Upper lobe of left lung (tissue), 6 donors: ENCODE measurements at places on chromosomes 6 and 20. TPM values are rescaled to one million over a fixed set of nuclear protein-coding genes. Genes with fewer than 3 reads are reported as not detected.

DNA sequence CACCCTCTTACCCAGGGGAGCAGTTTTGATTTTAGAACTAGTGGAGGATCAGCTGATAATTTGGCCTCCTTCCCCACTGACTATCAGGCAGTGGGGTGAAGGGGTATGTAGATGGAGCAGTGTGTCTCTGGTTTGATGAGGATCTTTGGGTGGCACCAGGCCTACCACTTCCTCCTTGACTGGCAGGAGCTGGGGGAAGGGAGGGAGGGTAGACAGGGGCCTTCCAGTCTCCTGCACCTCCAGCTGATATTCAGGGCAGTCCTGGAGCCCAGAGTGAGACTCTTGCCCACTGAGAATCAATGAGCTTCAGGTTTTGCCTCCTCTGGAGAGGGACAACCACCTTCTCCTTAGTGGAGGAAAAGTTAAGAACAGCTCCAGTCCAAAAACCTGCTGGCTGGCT lies 3.2 kb downstream of the DEF6 start:
- DNase-seq = peak; percentile 65
- H3K27me3 ChIP-seq = no peaks in the 10 kb centered on the region
- peaks cover 52% of the 10 kb centered on the region for H3K4me1 ChIP-seq
- H3K36me3 ChIP-seq = no peaks in the 10 kb centered on the region

GRCh38 chr6:111033628-111034289 lies 51.9 kb downstream of the RPF2 start:
- H3K4me1 ChIP-seq = no peaks in the 10 kb centered on the region
- no peak overlapping the region for H3K27ac ChIP-seq
- H3K27me3 ChIP-seq = no peaks in the 10 kb centered on the region
- H3K4me3 ChIP-seq = no peak overlapping the region
- DNase-seq = no peak
- H3K36me3 ChIP-seq = no peaks in the 10 kb centered on the region

The CYB5R4 gene
- 5.2 TPM for total RNA-seq

DNA sequence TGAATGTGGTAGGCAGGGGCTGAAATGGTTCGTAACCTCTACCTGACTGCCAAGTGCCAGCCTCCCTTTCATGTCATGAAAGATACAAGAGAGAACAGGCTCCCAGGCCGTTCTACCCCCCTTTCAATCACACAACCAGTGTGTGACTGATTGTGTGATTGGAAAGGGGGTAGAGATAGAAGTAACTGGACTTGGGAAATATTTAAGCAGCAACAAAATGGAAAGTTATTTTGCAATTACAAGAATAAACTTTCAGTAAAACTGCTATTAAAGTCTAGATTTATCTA lies 20.8 kb downstream of the CYP24A1 start:
- H3K4me1 ChIP-seq = no peaks in the 10 kb centered on the region
- DNase-seq = no peak
- no peaks in the 10 kb centered on the region for H3K36me3 ChIP-seq
- no peak overlapping the region for H3K27ac ChIP-seq
- H3K27me3 ChIP-seq = no peaks in the 10 kb centered on the region

- no peaks in the 10 kb centered on the region for H3K27me3 ChIP-seq
- no peak for DNase-seq
- H3K27ac ChIP-seq = no peak overlapping the region
- no peak overlapping the region for H3K4me3 ChIP-seq
- H3K4me1 ChIP-seq = no peaks in the 10 kb centered on the region
Measured at GRCh38 chr6:66245231-66245630, 538.2 kb upstream of the EYS start.

The VGLL2 gene
- total RNA-seq = not detected

- no peak overlapping the region for H3K27ac ChIP-seq
- no peak for DNase-seq
- no peak overlapping the region for H3K4me3 ChIP-seq
- H3K36me3 ChIP-seq = peaks cover 8% of the 10 kb centered on the region
Measured at GRCh38 chr20:37296371-37296770, 6.9 kb downstream of the MANBAL start.

The PCK1 gene
- total RNA-seq = 0.51 TPM

DNA sequence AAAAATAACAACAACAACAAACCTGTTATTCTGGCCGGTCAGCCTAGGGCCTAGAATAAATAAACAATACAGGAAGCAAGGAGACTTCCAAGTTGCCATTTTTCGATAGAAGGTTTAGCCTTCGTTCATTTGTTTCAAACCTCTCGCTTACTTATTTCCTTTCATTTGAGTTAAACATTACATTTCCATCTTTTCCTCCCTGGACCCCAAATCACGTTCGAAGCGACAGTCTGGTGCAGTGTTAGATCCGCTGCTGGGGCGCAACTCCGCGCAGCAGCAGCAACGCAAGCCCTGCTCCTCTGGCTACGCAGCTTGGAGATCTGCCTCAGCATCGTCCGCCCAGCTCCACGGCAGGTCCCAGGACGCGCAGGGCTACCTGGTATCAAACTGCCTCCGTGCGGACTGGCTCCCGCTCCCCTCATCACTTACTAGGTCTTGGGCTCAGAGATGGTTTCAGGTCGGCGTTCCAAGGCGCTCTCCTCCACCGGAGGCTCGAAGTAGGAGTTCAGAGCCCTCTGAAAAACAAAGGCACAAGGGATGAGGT lies 530 bp downstream of the TDP2 start:
- H3K36me3 ChIP-seq = peaks cover 14% of the 10 kb centered on the region
- H3K4me1 ChIP-seq = peaks cover 44% of the 10 kb centered on the region
- no peaks in the 10 kb centered on the region for H3K27me3 ChIP-seq
- peak overlapping the region; percentile 75 for H3K4me3 ChIP-seq

The LAMA2 gene
- 82.8 TPM for total RNA-seq

GRCh38 chr20:19403549-19403948 lies 191.1 kb downstream of the SLC24A3 start:
- H3K4me3 ChIP-seq = no peak overlapping the region
- H3K4me1 ChIP-seq = no peaks in the 10 kb centered on the region
- no peaks in the 10 kb centered on the region for H3K36me3 ChIP-seq
- no peaks in the 10 kb centered on the region for H3K27me3 ChIP-seq
- no peak for DNase-seq
- H3K27ac ChIP-seq = no peak overlapping the region

The TMEM217 gene
- 2.7 TPM for total RNA-seq

The PGC gene
- 4,380 TPM for total RNA-seq

DNA sequence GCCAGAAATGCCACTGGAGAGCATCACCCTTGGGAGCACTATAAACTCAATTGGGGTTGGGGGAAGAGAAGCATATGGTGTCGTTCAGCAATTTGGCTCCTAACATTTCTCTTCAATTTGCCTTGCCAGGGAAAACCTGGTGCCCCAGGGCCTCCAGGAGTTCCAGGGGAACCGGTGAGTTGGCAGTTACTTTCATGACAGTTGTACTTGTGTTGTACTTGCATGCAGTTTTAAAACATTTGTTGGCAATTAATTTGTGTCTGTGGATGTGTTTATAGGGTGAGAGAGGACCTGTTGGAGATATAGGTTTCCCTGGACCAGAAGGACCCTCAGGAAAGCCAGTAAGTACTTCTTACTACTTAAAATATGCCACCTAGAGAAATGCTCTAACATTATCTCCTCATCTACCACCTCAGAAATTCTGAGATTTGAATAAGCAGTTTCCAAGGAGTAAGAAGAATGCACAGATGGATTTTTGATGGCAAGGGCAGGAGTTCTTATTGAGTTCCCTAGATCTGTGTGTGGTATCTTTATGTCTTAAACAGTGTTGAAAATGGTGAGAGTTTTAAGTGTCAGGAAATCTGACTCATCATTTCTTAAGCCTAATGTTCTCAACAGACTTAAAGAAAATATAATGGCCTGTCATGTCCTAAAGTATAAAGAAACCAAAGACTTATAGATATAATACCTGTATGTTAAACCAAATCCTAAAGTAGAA lies 122.5 kb downstream of the COL9A1 start:
- no peaks in the 10 kb centered on the region for H3K27me3 ChIP-seq
- H3K27ac ChIP-seq = no peak overlapping the region
- no peaks in the 10 kb centered on the region for H3K4me1 ChIP-seq
- H3K4me3 ChIP-seq = no peak overlapping the region
- DNase-seq = no peak

The DDX43 gene
- 1.4 TPM for total RNA-seq

DNA sequence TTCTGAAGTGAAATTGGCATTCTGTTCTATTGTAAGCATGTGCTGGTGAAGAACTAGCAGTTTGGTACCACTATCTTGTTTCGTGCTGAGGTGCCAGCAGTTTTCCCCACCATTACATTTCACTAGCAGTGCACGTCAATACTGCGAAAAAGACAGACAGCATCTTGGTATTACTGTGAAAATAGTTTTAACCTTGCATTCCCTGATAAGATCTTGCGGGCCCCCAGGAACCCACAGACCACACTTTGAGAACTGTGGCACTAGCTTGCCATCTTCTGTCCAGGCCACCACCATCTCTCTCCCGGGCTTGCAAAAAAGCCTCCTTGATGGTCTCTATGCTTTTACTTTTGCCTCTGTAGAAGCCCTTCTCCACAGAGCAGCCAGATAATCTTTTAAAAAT lies 185.7 kb downstream of the BACH2 start:
- H3K27ac ChIP-seq = no peak overlapping the region
- no peak overlapping the region for H3K4me3 ChIP-seq
- H3K36me3 ChIP-seq = no peaks in the 10 kb centered on the region
- H3K27me3 ChIP-seq = no peaks in the 10 kb centered on the region
- H3K4me1 ChIP-seq = no peaks in the 10 kb centered on the region

The ECT2L gene
- total RNA-seq = 1.5 TPM

The CD83 gene
- total RNA-seq = 28.2 TPM

GRCh38 chr6:169591616-169592015 lies 110.2 kb downstream of the WDR27 start:
- no peaks in the 10 kb centered on the region for H3K27me3 ChIP-seq
- peaks cover 10% of the 10 kb centered on the region for H3K4me1 ChIP-seq
- H3K4me3 ChIP-seq = no peak overlapping the region
- no peak overlapping the region for H3K27ac ChIP-seq

GRCh38 chr6:67501755-67502154 lies 1133.3 kb upstream of the ADGRB3 start:
- no peak for DNase-seq
- H3K4me3 ChIP-seq = no peak overlapping the region
- H3K36me3 ChIP-seq = no peaks in the 10 kb centered on the region
- no peaks in the 10 kb centered on the region for H3K27me3 ChIP-seq

The TXLNB gene
- 0.84 TPM for total RNA-seq

- H3K4me1 ChIP-seq = no peaks in the 10 kb centered on the region
- DNase-seq = no peak
- no peak overlapping the region for H3K4me3 ChIP-seq
- no peak overlapping the region for H3K27ac ChIP-seq
- H3K36me3 ChIP-seq = no peaks in the 10 kb centered on the region
Measured at GRCh38 chr6:25934156-25934555, 3.7 kb upstream of the SLC17A2 start.

DNA sequence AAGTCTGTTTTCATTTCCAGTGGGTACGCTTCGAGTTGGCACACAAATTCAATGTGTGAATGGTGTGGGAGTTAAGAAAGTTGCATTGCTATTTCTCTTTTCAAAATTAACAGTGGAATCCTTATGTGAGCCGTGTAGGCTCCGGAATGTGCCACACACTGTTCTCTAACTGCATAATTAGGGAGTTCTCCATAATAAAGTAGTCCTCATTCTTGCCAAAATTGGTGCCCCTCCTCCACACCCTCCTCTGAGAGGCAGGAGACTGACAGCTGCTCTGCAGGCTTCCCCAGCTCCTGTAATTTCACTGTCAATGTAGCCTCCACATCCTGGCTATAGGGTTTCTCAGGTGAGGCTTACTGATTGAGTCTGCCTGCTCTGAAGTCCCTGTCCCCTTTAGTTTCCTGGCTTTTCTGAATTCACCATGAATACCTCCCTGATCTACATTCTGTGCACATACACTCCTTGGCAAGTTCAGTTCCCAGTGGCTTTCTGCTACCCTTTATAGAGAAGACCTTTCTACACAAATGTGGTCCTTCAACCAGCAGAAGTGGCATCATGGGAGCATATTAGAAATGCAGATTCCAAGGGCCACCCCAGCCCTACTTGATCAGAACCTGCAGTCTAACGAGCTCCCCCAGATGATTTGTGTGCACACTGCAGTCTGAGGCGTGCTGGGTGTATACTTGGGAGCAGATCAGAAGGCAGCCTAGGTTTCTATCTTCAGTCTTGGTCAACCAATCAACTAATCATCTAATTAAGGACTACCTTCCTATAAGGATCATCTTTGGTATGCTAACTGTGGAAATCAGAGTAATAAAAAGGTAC lies 19.9 kb upstream of the CCN6 start:
- DNase-seq = no peak
- no peaks in the 10 kb centered on the region for H3K4me1 ChIP-seq
- no peaks in the 10 kb centered on the region for H3K27me3 ChIP-seq
- no peak overlapping the region for H3K27ac ChIP-seq
- H3K36me3 ChIP-seq = no peaks in the 10 kb centered on the region
- no peak overlapping the region for H3K4me3 ChIP-seq

- H3K4me1 ChIP-seq = no peaks in the 10 kb centered on the region
- DNase-seq = no peak
- no peak overlapping the region for H3K27ac ChIP-seq
- H3K36me3 ChIP-seq = no peaks in the 10 kb centered on the region
- H3K4me3 ChIP-seq = no peak overlapping the region
Measured at GRCh38 chr6:46310196-46310595, 139.4 kb upstream of the ENPP5 start.

DNA sequence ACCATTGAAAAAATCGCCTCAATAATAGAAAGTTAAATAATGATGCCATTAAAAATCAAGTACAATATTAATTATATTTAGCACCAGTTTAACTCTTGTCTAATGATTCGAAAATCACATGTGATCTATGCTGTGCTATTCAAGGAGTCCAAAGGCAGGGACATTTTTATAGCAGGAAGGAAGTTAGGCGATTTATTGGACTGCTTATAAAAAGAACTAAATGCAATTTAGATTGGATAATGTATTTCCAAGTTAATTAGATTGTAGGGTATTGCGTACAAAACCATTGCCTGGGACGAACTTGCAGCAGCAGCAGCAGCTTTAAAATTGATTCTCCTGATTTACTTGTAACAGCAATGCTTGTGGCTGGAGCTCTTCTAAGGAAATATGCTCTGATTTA lies 87.4 kb upstream of the TMEM181 start:
- no peaks in the 10 kb centered on the region for H3K36me3 ChIP-seq
- no peak overlapping the region for H3K4me3 ChIP-seq
- no peak for DNase-seq
- H3K27me3 ChIP-seq = no peaks in the 10 kb centered on the region

- no peaks in the 10 kb centered on the region for H3K27me3 ChIP-seq
- no peak for DNase-seq
- no peaks in the 10 kb centered on the region for H3K36me3 ChIP-seq
- H3K27ac ChIP-seq = no peak overlapping the region
Measured at GRCh38 chr20:43690943-43691598, 24.2 kb downstream of the MYBL2 start.

DNA sequence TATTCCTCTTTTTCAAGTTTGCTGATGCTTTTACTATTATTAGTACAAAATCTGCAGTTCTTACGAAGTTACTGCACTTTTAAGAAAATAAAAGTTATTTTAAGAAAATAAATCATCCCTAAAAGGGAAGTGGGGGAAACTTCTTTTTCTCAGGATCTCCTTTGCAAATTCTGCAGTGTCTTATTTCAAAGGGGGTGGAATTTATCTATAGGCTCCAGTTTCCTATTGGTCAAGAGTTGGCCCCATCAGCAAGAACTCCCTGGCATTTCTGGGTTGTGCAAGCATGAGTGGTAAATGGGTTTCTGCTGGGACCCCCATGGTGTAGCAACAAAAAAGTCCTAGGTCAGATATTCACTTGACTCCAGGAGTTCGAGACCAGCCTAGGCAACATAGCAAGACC lies 136.3 kb upstream of the PRDM1 start:
- H3K4me3 ChIP-seq = no peak overlapping the region
- no peak overlapping the region for H3K27ac ChIP-seq
- no peaks in the 10 kb centered on the region for H3K4me1 ChIP-seq
- no peak for DNase-seq
- no peaks in the 10 kb centered on the region for H3K27me3 ChIP-seq

The ANKRD6 gene
- total RNA-seq = 44.1 TPM

GRCh38 chr20:20407891-20408805 lies 40.2 kb downstream of the INSM1 start:
- H3K27me3 ChIP-seq = no peaks in the 10 kb centered on the region
- no peak overlapping the region for H3K4me3 ChIP-seq
- no peaks in the 10 kb centered on the region for H3K36me3 ChIP-seq

The GJA10 gene
- total RNA-seq = not detected

The KLHDC3 gene
- total RNA-seq = 74.0 TPM
